ENCODE measurements at places on chromosomes 1 and 21.

DNA sequence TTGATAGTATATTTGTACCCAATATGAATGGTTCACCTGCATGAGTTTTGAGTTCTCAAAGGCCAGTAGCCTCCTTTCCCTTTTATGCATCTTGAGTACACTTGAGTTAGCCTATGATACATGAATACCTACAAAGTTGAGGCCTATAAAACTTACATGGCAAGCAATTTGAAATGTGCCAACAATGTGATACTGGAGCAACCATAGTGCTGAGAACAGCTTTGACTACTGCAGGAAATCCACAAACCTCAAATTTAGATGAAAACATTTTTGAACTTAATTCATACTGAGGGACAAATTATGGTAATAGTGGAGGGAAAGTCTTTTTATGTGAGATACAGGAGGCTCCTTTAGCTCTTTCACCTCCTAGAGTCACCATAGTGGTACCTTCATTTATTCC, 37.4 kb downstream of the LEPR start:
- DNase-seq, result no peak

DNA sequence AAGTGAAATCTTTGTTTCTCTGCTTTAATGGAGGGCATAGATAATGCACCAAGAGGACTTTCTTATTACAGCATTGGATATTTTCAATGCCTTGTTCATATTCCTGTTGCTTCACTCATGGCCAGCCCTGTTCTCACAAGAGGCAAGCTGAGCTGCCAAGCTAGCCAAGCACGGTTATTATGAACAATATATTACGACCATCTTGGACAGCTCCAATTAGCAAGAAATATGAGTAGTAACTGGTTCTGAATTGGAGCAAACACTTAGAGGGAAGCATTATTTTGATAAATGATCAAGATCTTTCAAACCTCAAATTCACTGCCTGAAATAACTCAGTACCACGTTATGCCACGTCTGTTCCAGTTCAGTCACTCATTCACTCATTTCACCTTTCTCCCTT, 159.8 kb downstream of the SETD4 start:
- DNase-seq, result no peak

- no peak for DNase-seq
Observed at GRCh38 chr21:34536820-34537219, 24.8 kb upstream of the KCNE1 start.

GRCh38 chr1:234934611-234935033, 194.0 kb downstream of the TOMM20 start:
- DNase-seq, result no peak

DNA sequence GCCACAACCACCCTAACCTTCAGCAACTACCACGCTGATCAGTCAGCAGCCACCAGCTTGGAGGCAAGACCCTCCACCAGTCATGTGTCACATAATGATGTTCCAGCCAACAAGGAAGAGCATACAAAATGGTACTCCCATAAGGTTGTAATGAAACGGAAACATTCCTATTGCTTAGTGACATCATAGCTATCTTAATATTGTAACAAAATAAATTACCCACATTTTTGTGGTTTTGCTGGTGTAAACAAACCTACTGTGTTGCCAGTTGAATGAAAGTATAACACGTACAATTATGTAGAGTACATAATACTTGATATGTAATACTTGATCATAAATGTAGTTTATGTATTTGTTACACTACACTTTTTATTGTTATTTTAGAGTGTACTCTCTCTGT, 1363.2 kb upstream of the ADGRL4 start:
- DNase-seq, result no peak

DNA sequence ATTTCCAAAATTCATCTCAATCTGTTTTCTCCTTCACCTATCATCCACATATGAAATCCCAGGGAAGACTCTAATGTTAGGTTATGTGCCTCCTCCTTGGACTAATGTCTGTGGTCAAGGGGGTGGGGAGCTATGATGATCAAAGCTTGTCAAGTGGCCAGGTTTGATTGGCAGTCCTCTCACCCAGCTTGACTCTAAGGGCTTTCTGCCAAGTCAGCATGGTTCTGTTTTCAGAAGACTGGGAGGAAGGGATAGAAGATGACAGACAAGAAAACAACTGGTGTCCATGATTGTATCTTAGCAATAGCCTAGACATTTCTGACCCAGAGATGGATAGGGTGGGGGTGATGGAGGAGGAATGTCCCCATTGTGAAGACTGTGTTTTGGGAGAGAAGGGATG, 9.1 kb upstream of the THEM5 start:
- no peak for DNase-seq

GRCh38 chr1:220828950-220829586, 42.4 kb downstream of the MTARC1 start:
- DNase-seq, result no peak

All from cortex of kidney (tissue), 1 donor.